COR-L47 (cell line): ENCODE measurements at places on chromosomes 12 and 14.

DNA sequence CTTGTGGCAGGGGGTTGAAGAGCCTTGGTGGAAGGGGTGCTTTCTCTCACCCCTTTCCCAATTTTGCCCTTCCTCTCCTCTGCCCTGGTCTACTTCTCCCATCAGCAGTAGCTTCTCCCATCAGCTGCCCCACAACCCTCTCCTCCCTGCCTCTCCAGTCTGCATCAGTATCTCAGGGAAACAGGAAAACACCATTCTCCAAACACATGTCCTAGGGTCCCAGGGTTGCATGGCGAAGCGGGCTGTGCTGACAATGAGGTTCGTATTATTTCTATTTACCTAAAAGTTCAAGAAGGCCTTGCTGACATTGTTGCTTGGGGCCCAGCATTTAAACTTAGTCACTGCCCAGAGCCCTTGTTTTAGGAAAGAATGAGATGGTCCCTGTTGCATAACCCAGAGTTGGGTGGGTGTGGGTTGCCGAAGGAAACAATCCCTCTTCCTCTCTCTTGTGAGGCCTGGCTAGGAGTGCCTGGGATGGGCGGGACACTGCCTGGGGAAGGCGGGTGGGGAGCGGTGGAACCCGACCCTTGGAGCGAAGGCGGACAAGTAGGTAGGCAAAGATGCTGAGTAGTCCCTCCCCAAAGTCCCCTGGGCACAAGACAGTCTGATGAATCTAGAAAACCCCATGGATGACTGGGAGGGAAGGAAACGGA is 1.3 kb upstream of the IGFBP6 start:
- no peak for DNase-seq

- no peak for DNase-seq
These were observed 524.1 kb downstream of the LRFN5 start for GRCh38 chr14:42130815-42131214.

DNA sequence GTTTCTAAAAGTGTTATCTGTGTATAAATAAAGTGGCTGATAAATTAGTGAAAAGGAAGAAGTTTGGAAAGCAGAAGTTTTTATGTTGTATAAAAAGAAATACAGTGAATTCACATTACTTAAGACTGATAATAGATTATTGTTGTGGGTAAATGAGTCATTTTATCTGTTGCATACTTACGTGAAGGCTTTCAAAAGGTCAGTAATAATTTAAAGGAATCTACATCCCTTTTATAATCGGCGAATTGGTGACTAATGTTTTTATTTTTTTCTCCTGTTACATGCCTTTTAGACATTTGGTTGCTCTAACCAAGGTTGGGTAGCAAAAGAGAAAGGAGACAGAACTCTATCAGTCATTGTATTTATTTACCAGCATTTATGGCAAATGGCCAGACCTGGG is 155.9 kb downstream of the SLC41A2 start:
- DNase-seq: no peak

DNA sequence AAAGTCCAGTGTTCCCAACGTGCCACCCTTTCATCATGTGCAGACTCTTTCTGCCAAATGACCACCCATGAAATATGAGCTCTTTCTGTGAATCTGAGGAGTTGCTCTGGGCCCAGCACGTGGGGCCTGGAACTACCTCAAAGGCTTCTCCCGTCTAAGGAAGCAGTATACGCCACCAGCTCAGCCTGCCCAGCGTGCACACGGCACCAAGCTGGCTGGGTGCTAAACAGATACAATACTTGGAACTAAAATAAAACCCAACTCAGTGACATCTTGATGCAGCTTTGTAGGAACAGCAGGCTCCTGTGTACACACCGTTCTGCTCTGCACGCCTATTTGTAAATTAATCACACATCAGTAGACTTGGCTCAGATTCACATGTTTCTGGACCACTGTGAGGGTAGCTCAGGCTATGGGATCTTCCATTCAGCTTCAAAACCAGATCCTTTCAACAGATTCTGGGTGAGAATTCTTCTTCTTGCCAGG is 74.8 kb downstream of the ARL6IP4 start:
- DNase-seq: peak; percentile 87

GRCh38 chr14:94011795-94012194 is 14.3 kb upstream of the OTUB2 start:
- peak; percentile 44 for DNase-seq

GRCh38 chr12:104727726-104728465 is 230.2 kb downstream of the SLC41A2 start:
- no peak for DNase-seq

DNA sequence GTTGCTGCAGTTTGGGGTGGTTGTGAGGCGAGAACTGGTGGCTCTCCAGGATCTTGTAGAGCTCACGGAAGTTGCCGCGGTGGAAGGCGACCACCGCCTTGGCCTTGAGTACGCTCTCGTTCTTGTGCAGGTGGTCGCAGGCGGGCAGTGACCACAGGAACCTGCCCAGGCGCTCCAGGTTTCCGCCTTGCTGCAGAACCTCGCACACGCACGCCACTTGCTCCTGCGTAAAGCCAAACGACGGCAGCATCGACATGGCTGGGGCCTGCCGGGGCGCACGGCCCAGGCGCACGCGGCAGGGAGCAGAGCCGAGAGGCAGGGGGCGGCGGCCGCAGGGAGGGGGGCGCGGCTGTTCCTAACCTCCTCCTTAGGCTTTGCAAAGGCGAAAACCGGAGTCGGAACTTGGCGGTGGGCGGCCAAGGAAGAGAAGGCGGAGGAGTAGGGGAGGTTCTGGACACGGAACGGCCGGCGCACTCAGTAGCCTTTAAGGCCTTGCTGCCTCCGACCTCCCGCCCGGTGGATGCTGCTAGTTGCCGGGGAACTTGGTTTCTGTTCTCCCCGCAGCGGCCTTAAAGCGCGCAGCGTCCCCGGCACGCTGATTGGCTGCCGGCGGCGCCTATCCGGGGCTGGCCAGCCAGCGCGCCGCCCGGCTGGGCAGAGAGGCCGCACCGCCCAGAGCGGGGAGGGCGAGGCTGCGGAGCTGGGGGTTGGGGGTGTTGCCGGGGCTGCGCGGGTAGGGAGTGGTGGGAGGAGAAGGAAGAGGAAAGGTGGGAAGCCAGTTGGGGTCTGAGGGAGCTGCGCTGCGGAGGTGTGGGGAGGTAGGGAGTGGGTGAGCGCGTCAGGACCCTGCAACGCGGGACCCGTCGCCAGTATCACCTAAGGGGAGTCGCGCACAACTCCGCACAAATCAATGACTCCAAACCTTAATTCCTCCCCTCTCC is at the start of gene SIX1:
TSS of gene SIX1 (minus strand) at position 544 of the 941 bp plus-strand sequence. CDS start at position 256, 288 bp downstream.
- DNase-seq: peak; percentile 84

DNA sequence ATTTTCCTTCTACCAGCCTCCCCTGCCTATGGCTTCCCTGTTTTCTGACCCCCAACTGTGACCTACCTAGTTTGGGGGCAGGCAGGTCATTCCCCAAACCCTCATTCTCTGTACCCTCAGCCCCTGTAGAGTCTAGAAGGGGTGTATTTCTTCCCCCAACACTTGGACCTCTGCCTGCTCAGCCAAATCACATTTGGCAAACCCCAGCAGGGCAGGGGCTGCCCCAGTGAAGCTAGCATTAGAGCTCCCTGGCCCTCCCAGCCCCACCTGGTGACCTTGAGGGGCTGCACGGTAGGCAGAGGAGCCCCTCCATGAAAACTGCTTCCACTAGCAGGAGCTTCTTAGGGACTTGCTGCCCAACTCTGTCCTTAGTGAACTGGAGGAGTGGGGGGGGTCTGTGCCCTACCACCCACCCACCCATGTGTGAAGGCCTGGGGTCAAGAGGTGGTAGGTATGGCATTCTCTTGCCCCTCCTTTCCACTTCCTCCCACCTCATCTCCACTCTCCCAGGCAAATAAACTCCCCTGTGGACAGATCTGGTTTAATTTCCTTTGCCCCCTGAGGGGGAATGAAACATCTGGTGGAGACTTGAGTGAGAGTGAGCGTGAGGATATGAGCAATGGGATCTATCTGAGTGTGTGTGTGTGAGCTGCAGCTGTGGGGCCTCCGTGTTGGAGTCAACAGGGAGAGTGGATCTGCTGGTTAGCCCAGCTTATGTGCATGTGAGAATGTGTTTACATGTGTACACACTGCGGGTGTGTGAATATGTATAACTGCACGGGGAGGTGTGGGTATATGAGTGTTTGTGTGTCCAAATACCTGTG is 1.6 kb downstream of the NXPH4 start:
- no peak for DNase-seq

GRCh38 chr12:53829130-53829819 is 77.5 kb upstream of the CISTR start:
- no peak for DNase-seq

- no peak for DNase-seq
These were observed 58.0 kb downstream of the EEA1 start for GRCh38 chr12:92871116-92871515.

DNA sequence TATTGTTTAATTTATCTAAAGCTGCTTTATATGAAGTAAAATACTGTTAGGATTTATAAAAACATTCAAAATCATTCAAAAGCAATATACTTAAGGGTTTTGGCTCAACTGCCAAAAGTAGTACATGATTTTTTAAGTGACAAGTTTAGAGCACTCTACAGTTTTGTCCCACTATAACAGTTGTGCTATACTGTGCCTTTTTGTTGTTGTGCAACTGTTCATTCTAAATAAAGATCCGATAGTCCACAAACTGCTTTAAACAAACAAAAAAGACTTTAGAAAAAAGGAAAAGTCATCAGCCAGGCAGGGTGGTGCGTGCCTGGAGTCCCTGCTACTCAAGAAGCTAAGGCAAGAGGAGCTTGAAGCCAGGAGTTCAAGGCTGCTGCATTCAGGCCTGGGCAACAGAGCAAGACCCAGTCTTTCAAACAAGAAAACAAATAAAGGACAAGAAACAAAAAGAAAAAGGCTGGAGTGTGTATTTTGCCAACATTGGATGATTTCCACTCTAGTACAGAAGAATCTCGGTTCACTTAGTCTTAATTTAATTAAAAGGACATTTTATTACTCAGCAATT is 7.3 kb downstream of the C2CD5 start:
- DNase-seq: no peak

GRCh38 chr14:75827331-75827730 is 154.5 kb downstream of the TGFB3 start:
- no peak for DNase-seq
